Hepatocyte (in vitro differentiated cells): ENCODE measurements at places on chromosomes 11 and 22. TPM values are rescaled to one million over a fixed set of nuclear protein-coding genes. Genes with fewer than 3 reads are reported as not detected.

Gene CCDC73
- 0.03 and 0.12 TPM in 2 replicates for total RNA-seq

Gene CYB5R2
- 19.9 and 25.0 TPM in 2 replicates for total RNA-seq

Gene WT1
- total RNA-seq, result 0.24 and 0.47 TPM in 2 replicates

Gene MMP8
- total RNA-seq, result 0.37 TPM in 1 of 2 replicates, not detected in the other

Gene GLB1L3
- total RNA-seq, result 0.17 TPM in 1 of 2 replicates, not detected in the other

Gene SLC25A45
- total RNA-seq, result 4.9 and 8.8 TPM in 2 replicates

Gene KRTAP5-2
- not detected in 2 replicates for total RNA-seq

Gene SOX10
- total RNA-seq, result not detected in 2 replicates

Gene CELSR1
- total RNA-seq, result 5.8 and 8.7 TPM in 2 replicates

Gene LRRC10B
- total RNA-seq, result 0.20 and 0.43 TPM in 2 replicates

Gene PCF11
- 52.3 and 60.4 TPM in 2 replicates for total RNA-seq

Gene MYO7A
- total RNA-seq, result 6.4 and 9.8 TPM in 2 replicates

DNA sequence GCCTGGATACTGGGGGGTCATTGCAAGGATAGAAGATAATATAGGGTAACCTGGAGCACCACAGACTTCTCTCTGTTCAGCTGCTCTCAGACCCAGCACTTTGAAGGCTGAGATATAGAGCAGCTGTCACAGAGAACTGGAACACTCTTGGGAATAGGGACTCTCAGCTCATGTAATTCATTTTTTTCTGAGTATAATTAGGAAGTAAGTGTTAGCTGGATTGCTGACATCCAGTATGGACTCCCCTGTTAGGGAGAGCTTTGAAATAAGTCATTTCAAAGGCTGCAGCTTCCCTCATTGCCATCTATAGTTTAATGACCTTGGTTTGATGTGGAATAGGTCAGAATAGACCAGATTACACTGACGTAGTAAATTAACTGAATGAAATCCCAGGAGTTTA, 120.8 kb upstream of the POU2AF2 start:
- H3K27me3 ChIP-seq, result no peaks in the 10 kb centered on the region
- no peak overlapping the region for H3K27ac ChIP-seq
- DNase-seq, result no peak
- no peak overlapping the region for H3K4me3 ChIP-seq
- H3K4me1 ChIP-seq, result no peaks in the 10 kb centered on the region
- no peaks in the 10 kb centered on the region for H3K36me3 ChIP-seq

DNA sequence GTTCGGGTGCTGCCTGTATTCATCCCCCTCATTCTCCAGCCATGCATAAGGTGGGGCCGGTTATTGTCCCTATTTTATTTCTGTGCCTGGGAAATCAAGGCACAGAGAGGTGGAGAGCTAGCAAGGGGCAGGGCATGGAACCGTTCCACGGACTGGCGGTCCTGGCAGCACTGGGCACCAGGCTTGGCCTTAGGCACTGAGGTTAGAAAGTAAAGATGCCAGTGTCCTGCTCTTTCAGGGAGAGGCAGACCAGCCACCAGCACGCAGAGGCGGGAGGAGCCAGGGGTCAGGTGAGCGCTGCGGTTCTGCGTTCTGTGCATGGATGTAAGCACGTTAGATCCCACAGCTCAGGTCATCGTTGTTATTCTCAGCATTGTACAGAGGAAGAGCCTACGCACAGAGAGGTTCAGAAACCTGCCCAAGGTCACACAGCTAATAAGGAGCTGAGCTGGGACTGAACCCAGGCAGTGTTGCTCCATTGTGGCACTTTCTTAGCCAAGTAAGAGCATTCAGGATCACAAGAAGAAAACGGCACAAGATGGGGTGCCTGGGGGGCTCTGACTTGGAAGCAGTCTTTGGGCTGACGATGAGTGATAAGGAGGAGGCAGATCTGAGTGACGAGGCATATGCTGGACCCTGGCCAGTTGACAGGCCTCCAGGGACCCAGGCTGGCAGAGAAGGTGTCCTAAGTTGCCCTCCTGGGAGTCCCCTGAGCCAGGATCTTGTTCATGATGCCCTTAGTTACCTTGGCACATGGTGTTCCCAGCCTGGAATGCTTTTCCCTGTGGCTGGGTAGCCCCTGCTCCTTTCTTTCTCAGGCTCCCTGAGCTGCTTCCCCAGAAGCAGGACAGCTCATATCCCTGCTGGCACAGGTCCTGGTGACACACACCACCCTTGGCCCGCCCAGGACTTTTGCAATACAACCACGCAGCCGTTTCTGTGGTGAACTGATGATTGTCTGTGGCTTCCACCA, 41.1 kb downstream of the OSBPL5 start:
- no peak overlapping the region for H3K27ac ChIP-seq
- no peaks in the 10 kb centered on the region for H3K36me3 ChIP-seq
- H3K27me3 ChIP-seq, result no peaks in the 10 kb centered on the region
- no peak overlapping the region for H3K4me3 ChIP-seq
- peak; percentile 42 for DNase-seq

DNA sequence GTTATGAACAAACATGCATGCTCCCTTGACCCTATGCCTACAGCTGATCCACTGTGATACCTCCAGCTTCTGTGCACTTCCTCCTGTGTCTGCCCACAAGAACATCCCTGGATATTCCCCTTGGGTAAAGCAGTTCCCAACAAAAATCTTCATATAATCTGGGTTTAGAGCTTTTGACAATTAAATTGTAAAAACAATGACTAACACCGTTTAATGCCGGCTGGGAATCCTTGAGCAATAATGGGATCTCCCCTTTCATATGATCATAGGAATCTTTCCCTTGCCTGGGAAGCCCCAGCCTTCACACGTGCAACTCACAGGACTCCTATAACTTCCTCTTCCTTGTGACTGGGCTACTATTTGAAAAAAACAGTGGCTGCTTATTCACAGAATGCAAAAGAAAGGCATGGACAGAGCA, 6.3 kb upstream of the ZC3H12C start:
- H3K36me3 ChIP-seq, result no peaks in the 10 kb centered on the region
- H3K27me3 ChIP-seq, result no peaks in the 10 kb centered on the region
- H3K4me1 ChIP-seq, result no peaks in the 10 kb centered on the region
- no peak for DNase-seq
- H3K4me3 ChIP-seq, result no peak overlapping the region
- no peak overlapping the region for H3K27ac ChIP-seq

DNA sequence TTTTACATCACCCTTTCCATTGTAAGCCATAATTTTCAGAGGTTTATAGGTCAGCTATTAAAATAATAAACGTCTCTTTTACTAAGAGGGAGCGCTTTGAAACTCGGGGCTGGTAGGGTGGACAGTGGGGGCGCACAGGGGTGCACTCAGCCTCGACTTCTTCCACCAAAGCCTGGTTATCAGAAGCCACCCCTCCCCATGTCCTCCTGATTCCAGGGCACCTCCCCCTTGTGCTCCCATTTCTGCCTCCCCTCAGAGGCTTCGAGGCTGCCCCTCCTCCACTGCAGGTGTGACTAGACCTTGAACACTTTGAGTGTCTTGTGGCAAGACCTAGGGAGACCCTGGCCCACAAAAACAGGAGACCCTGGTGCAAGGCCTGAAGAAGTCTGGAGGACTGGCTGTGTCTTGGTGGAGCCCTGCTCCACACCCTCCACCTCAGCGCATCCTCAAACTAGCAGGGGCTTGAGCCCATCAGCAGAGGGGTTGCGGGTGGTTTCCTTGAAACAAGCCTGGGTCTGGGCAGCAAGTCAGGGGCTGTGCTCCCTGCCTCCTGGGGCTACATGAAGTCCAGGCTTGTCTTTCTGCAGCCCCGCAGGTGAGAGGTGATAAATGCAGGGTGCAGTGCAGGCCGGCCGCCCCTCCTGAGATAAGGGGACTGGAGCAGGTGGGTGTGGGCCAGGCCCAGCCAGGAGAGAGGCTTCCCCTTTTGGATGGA, 3.0 kb downstream of the CDKN1C start:
- no peaks in the 10 kb centered on the region for H3K27me3 ChIP-seq
- peak overlapping the region; percentile 94 for H3K27ac ChIP-seq
- peaks cover 3% of the 10 kb centered on the region for H3K36me3 ChIP-seq
- peak overlapping the region; percentile 95 for H3K4me3 ChIP-seq

DNA sequence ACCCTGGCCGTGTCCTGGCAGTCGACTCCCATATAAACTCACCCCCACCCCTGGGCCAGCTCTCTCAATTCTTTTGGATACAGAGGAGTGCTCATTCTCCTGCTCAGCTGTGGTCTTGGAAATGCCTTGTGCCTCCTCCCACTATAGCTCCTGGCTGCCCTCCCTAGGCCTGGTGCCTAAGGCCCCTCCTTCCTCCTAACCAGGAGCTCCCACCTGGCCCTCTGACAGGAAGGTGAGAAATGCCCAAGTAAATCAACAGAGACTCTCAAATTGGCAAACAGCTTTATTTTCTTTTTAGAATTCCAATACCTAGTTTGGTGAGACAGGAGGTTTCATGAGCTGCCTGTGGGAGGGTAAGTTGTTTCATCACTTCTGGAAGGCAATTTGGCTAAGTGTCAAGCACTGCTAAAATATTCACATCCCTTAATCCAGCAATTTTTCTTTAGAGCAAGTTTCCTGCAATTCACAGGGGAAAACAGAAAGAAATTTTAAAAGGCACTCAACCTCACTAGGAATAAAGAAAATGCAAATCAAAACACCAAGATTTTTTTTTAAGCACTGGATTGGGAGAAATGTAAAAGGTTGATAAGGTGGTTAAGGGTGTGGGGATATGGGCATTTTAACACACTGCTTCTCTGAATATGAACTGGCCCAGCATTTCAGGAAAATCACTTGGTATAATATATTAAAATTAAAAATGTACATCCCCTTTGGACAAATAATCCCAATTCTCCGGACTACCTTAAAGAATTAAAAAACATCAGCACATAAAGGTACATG, 209.7 kb upstream of the ARHGAP20 start:
- no peaks in the 10 kb centered on the region for H3K4me1 ChIP-seq
- H3K4me3 ChIP-seq, result no peak overlapping the region
- H3K27me3 ChIP-seq, result no peaks in the 10 kb centered on the region

- H3K4me1 ChIP-seq, result peaks cover 3% of the 10 kb centered on the region
- no peaks in the 10 kb centered on the region for H3K27me3 ChIP-seq
- no peak overlapping the region for H3K4me3 ChIP-seq
- H3K27ac ChIP-seq, result no peak overlapping the region
- no peak for DNase-seq
Observed at GRCh38 chr11:6570691-6571427, 32.6 kb downstream of the RRP8 start.

GRCh38 chr22:35368386-35368785, 12.5 kb upstream of the HMOX1 start:
- no peaks in the 10 kb centered on the region for H3K27me3 ChIP-seq
- H3K4me3 ChIP-seq, result no peak overlapping the region
- H3K4me1 ChIP-seq, result peaks cover 4% of the 10 kb centered on the region
- no peak for DNase-seq
- H3K27ac ChIP-seq, result no peak overlapping the region

- no peak for DNase-seq
- H3K4me3 ChIP-seq, result no peak overlapping the region
- H3K27me3 ChIP-seq, result no peaks in the 10 kb centered on the region
- H3K36me3 ChIP-seq, result no peaks in the 10 kb centered on the region
- H3K27ac ChIP-seq, result no peak overlapping the region
- no peaks in the 10 kb centered on the region for H3K4me1 ChIP-seq
Observed at GRCh38 chr11:127873478-127873877, 713.9 kb downstream of the ETS1 start.

GRCh38 chr11:133911171-133911570, 45.6 kb downstream of the IGSF9B start:
- no peak for DNase-seq
- H3K27me3 ChIP-seq, result peaks cover 8% of the 10 kb centered on the region
- no peaks in the 10 kb centered on the region for H3K4me1 ChIP-seq
- H3K4me3 ChIP-seq, result no peak overlapping the region
- H3K27ac ChIP-seq, result no peak overlapping the region

GRCh38 chr11:78229106-78229505, 40.4 kb downstream of the USP35 start:
- H3K27ac ChIP-seq, result no peak overlapping the region
- H3K4me3 ChIP-seq, result no peak overlapping the region
- H3K27me3 ChIP-seq, result no peaks in the 10 kb centered on the region
- H3K4me1 ChIP-seq, result no peaks in the 10 kb centered on the region

DNA sequence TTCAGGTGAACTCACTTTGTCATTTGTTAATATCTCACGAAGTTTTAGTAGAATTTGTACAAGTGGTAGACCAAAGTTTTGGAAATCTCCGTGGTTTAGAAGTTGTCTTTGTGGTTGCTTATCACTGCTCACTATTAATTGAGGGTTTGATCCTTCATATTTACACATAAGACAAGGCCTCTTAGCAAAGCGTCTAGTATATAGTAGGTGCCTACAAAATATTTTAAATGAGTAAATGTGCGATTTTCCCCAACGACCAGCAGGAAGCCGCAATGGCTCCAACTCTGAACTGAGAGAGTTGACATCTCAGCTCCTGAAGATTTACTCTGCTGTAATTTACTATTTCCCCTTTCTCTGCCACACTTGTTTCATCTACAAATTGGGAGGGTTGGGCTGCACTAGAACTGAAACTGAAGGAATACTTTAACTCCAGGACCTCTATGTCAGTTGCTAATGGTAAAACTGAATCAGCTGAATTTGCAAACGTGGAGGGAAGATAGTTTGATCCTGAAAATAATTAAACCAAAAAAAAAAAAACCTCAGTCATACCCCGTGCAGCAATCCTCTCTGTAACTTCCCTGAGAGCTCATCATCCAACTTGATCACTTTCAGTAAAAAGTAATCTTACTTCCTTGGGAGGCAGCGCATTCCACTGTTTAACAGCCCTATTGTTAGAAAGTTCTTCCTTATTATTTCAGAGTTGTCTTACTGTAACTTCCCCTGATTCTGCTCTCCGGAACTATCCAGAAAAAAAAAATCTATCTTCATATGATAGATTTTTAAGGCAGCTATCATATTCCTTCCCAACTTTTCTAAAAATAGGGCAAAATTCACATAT, 1.3 kb upstream of the SBF2 start:
- no peaks in the 10 kb centered on the region for H3K36me3 ChIP-seq
- H3K27me3 ChIP-seq, result no peaks in the 10 kb centered on the region
- peak overlapping the region; percentile 93 for H3K4me3 ChIP-seq
- peaks cover 20% of the 10 kb centered on the region for H3K4me1 ChIP-seq

- H3K27me3 ChIP-seq, result no peaks in the 10 kb centered on the region
- no peak overlapping the region for H3K27ac ChIP-seq
- H3K36me3 ChIP-seq, result no peaks in the 10 kb centered on the region
- DNase-seq, result no peak
- H3K4me3 ChIP-seq, result no peak overlapping the region
Observed at GRCh38 chr11:117392001-117392690, 64.5 kb downstream of the CEP164 start.

DNA sequence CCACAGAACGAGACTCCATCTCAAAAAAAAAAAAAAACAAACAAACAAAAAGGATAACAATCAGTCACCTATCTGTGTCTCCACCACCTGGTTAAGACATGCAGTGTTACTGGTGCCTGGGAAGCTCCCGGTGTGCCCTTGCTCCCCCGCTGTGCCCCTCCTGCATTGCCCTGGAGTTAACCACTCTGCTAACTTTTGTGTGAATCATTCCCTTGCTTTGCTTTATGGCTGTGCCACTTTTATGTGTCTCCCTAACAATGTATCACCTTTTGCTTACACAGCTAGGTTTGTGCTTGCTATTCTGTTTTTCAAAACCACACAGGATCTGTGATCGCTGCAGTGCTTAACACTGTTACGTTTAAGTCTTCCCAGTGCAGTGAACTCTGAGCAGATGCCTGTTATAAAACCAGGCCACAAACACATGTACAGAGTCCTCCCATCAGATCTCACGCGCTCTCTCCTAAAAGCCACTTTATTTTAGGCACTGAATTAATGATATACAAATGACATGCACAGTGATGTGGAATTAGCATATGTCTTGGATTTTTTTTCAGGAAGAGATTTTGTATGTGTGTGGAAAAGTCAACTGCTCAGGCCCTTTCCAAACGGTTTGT, 69.9 kb downstream of the BUD13 start:
- no peaks in the 10 kb centered on the region for H3K4me1 ChIP-seq
- no peaks in the 10 kb centered on the region for H3K36me3 ChIP-seq
- DNase-seq, result no peak
- H3K27ac ChIP-seq, result no peak overlapping the region

- H3K27me3 ChIP-seq, result no peaks in the 10 kb centered on the region
- peaks cover 8% of the 10 kb centered on the region for H3K4me1 ChIP-seq
- peak; percentile 93 for DNase-seq
- H3K36me3 ChIP-seq, result no peaks in the 10 kb centered on the region
- H3K27ac ChIP-seq, result peak within 1 kb of the TSS; percentile 71
Observed at GRCh38 chr22:30386960-30387827, at the start of gene RNF215. TSS of gene RNF215 (minus strand) at chr22:30387411. CDS start at chr22:30387313, 98 bp downstream.
